Activated B cell treated with CpG ODN at 0.5 μM for 24 hours (primary cell): ENCODE measurements at places on chromosomes 5 and 9. TPM values are rescaled to one million over a fixed set of nuclear protein-coding genes. Genes with fewer than 3 reads are reported as not detected.
A peak's percentile ranks its signal among the peaks of the same experiment; 100 is the strongest.

Gene PCDHGA11
- total RNA-seq = 0.73 and 1.1 TPM in 2 replicates

DNA sequence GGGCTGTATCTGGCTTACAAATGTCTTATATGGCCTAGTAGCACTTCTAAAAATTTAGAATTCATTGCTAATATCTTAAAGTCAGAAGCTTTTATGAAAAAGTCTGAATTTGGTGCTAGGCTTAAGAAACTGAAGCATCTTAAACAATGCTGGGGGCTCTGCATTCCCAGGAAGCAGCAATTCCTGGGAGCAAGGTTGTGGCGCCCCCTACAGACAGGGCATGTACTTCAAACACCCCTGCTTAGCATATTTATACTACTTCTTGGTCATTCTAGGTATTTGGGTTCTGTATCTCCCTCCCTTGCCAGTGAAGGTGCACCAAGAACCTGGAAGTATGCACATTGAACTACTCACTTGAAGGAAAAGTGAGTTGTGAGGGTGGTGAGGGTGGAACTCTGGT, 64.6 kb upstream of the GRIA1 start:
- no peak for DNase-seq
- H3K4me3 ChIP-seq = no peak overlapping the region
- no peaks in the 10 kb centered on the region for H3K36me3 ChIP-seq

DNA sequence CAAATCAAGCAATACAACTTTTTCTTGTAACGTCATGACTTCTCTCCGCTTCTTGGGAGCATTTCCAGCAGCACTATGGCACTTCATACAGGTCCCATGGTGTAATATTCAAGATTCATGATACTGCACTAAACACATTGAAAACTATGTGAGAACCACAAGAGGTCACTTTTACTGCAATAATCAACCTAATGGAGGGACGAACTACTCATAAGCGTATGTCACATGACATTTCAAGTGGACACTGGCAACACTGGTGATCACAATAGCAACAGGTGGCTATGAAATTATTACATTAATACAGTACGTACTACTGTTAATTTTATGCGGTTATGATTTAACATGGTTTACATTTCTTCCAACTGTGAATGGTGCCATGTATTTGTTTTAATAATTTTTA, 78.6 kb upstream of the TBC1D9B start:
- H3K27me3 ChIP-seq = no peaks in the 10 kb centered on the region
- no peaks in the 10 kb centered on the region for H3K36me3 ChIP-seq
- H3K4me1 ChIP-seq = no peaks in the 10 kb centered on the region
- no peak overlapping the region for H3K4me3 ChIP-seq
- H3K27ac ChIP-seq = no peak overlapping the region

Gene SLC36A2
- total RNA-seq = not detected in 2 replicates

DNA sequence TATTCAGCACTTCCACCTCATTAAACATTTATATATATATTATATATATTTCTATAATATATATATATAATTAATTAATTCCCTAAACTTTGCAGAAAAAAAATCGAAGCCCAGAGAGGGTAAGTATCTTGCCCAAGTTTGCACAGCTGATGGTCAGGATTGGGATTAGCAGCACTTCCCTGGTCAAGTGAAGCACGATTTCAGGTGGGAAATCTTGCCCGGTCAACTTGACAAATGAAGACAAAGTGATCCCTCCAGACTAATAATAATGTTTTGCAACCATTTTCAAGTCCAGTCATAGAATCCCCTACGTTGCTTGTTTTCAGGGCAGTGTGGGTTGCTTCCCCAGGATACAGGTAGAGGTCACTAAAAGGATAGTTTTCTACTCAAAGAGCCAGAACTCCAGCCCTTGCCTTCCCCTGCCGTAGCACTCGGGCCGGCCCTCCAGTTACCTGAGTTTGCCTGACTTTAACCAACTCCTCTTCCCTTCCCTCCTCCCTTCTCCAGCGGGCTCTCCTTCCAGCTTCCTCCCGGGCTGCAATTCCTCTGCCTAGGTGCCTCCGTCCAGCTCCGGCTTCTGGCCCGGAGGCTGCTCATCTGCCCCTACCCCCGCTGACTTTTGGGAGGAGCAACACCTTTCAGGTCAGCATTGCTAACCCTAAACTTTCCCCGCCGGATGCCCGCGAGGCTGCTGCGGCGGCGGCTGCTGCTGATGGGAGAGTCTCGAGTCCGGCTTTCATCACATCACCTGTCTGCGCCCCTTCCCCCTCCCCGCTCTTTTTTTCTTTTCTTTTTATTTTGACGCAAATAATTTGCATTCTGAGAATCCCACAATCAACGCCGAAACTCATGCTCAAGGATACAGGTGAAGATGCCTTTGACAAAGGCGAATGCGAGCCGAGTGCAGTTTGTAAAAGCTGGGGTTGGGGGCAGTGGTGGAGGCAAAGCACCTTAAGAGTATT, 930 bp downstream of the PRLR start:
- H3K4me1 ChIP-seq = peaks cover 15% of the 10 kb centered on the region
- H3K36me3 ChIP-seq = no peaks in the 10 kb centered on the region
- peak overlapping the region; percentile 84 for H3K4me3 ChIP-seq
- DNase-seq = peak; percentile 23
- H3K27ac ChIP-seq = peak overlapping the region; percentile 62

DNA sequence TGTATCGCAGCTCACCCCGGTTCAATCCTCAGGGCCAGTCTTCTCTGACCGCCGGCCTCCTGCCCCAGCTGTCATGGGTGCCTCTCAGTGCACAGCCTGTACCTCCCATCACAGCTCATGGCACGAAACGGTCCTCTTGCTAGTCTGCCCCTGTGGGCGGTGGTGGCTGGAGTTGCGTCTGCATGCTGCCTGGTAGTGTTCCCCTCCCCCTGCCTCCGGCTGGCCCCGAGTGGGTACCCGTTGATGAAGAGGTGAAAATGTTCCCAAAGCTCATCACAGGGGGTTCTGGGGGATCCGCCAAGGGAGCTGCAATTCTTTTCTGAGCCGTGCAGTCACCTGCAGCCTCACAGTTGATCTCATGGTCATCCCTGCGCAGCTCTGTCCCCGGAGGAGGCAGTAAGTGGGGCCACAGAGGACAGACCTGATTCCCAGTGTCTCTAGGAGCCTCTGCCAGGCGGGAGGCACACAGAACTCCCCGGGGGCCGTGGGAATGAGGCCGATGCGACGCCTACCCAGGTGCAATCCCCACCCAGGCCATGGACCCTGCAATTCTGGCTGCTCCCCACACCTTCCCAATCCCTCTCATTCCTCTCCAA, 34.7 kb upstream of the FIBCD1 start:
- H3K27ac ChIP-seq = no peak overlapping the region
- DNase-seq = no peak
- no peak overlapping the region for H3K4me3 ChIP-seq
- no peaks in the 10 kb centered on the region for H3K36me3 ChIP-seq
- H3K4me1 ChIP-seq = no peaks in the 10 kb centered on the region

- no peaks in the 10 kb centered on the region for H3K36me3 ChIP-seq
- no peak for DNase-seq
- no peak overlapping the region for H3K4me3 ChIP-seq
- H3K4me1 ChIP-seq = peaks cover 5% of the 10 kb centered on the region
These were observed 54.2 kb upstream of the SSBP2 start for GRCh38 chr5:81805086-81805485.

Gene MEGF10
- not detected in 2 replicates for total RNA-seq

Gene NDUFS6
- total RNA-seq = 22.5 and 25.7 TPM in 2 replicates

- no peak overlapping the region for H3K4me3 ChIP-seq
- no peak for DNase-seq
- no peaks in the 10 kb centered on the region for H3K36me3 ChIP-seq
- H3K4me1 ChIP-seq = no peaks in the 10 kb centered on the region
- H3K27ac ChIP-seq = no peak overlapping the region
- peaks cover 4% of the 10 kb centered on the region for H3K27me3 ChIP-seq
These were observed 214.1 kb upstream of the KLF4 start for GRCh38 chr9:107703651-107704050.
